Brain pericyte (primary cell): ENCODE measurements at places on chromosomes 6 and 20.

DNA sequence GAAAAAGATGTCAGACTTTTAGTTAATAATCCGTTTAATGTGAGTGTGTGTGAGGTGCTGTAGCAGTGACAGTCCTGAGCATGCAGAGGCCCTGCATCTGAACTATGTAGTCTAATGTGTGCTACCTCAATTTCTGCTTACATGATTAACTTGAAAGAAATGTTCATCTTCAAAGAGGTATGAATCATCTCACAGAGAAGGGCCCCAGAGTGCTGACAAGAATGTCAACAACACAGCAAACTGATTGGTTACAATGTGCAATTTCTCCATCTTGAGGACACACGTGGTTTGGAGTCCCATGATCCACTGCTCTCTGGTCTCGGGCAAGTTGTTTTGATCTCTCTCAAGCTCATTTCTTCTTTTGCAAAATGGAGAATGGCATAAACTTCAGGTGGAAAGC, 61.7 kb upstream of the EMILIN3 start:
- no peak for DNase-seq

DNA sequence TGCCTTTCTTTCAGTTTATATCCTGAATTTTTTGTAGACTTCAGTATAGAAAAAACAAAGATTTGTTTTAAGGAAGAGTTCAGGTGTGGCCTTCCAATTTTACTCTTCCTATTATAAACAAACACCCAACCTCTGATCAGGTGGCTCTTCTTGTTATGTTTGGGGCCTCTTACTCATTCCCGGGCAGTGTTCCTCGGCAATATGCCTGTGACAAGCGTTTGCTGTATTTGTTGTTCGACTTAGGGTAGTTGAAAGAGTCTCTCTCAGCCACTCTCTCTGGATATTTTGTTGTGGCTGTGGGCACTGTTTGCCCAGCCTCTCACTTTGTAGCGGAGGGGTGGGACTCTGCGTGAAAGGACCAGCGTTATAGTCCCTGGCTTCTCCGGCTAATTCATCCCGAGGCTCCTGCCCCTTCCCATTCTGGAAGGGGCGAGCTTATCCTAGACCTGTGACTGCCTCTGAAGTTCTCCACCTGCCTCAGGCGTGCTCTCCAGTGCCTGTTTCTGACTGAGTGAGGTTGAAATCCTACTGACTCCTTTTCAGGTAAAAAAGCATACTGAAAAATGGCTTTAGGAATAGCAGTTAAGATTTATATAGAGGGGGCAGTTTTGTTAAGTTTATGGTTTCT, 97.4 kb downstream of the PLCB4 start:
- no peak for DNase-seq

- DNase-seq: no peak
These were observed 16.3 kb downstream of the GTSF1L start for GRCh38 chr20:43710370-43711044.

DNA sequence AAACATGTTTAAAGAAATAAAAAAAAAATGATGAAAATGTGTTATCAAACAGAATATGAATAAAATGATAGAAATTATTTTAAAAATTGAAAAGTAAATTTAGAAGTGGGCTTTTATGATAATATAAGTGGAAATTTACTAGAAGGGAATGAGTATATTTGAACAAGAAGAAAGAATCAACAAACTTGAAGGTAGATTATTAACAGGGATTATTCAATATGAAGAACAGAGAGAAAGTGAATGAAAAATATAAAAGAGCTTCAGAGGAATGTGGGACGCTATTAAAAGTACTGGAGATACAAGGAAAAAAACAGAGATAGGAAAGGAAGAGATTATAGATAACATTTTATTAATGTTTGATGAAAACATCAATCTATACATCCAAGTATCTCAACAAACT, 1014.4 kb upstream of the CITED2 start:
- DNase-seq: no peak

GRCh38 chr6:3231247-3232016, 4.0 kb upstream of the TUBB2B start:
- no peak for DNase-seq

DNA sequence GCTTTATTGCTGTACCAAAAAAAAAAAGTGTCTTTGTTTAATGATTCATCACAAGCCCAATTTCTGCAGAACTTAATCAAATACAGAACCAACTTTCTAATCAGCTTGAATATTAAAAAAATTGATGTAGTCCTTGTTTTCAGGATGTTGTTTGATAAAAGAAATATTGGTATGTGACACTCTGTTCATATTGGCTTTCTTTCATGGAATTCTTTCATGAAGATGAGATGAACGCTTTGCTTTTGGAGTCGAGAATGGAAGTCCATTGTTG, 184.3 kb downstream of the ZNF217 start:
- DNase-seq: no peak

GRCh38 chr20:60167812-60168211, 209.6 kb downstream of the CDH26 start:
- DNase-seq: no peak

DNA sequence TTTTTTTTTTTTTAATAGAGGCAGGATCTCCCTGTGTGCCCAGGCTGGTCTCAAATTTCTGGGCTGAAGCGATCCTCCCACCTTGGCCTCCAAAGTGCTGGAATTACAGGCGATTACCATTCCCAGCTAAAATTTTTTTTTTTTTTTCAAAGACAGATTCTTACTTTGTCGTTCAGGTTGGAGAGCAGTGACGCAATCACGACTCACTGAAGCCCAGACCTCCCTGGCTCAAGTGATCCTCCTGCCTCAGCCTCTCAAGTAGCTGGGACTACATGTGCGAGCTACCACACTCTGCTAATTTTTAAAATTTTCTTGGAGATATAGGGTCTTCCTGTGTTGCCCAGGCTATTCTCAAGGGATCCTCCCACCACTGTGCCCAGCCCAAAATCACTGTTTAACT, 58.0 kb upstream of the MYO6 start:
- no peak for DNase-seq

GRCh38 chr6:151070631-151071051, 169.1 kb upstream of the AKAP12 start:
- DNase-seq: no peak

- DNase-seq: no peak
These were observed 20.0 kb upstream of the UBE2J1 start for GRCh38 chr6:89372506-89372901.

GRCh38 chr20:54429364-54429763, 46.0 kb upstream of the DOK5 start:
- DNase-seq: no peak

GRCh38 chr6:155259204-155259603, 4.6 kb upstream of the CLDN20 start:
- no peak for DNase-seq

DNA sequence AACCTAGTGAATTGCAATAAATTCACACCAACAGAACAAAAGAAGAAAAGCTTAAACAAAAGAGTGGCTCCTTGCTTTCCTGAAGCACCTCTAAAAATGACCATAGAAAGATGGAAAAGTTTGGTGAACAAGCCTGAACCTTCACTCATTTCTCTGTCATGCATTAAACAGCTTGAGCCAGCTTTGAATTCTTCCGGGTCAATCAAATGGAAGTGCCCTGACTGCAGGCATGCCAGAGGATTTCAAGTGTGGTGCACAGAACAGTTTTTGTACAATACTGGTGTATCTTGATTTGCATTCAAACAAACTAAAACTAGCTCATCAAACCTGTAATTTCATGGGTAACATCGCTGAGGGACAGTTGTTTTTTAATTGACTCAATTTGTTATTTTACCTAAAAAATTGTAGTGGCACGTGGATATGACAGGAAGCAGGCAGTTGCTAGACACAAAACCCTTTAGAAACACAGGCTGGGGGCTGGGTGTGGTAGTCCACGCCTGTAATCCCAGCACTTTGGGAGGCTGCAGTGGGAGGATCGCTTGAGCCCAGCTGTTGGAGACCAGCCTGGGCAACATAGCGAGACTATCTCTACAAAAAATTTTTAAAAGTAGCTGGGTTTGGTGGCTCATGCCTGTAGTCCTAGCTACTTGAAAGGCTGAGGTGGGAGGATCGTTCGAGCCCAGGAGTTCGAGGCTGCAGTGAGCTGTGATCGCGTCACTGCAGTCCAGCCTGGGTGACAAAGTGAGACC, 9.1 kb downstream of the CASS4 start:
- no peak for DNase-seq

GRCh38 chr6:167644412-167645132, 182.1 kb upstream of the AFDN start:
- no peak for DNase-seq

GRCh38 chr20:53805895-53806384, 212.3 kb upstream of the ZNF217 start:
- no peak for DNase-seq

GRCh38 chr20:60138256-60139220, 180.3 kb downstream of the CDH26 start:
- no peak for DNase-seq

DNA sequence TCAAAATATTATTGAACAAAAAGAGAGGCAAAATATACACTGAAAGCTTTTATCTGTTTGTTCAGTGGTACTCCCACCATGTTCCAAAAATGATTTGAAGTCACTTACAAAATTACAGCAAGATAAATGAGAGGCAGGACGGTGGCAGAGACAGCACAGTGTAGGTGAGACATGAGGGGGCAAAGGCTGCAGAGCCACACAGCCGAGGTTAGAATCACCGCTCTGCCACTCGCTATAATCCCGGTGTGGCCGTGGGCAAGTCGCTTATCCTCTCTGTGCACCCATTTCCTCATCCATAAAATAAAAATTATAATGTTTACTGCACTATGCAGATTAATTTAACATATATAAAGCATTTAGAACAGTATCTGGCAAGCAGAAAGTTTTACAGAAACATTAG, 140.1 kb upstream of the BEND6 start:
- no peak for DNase-seq

DNA sequence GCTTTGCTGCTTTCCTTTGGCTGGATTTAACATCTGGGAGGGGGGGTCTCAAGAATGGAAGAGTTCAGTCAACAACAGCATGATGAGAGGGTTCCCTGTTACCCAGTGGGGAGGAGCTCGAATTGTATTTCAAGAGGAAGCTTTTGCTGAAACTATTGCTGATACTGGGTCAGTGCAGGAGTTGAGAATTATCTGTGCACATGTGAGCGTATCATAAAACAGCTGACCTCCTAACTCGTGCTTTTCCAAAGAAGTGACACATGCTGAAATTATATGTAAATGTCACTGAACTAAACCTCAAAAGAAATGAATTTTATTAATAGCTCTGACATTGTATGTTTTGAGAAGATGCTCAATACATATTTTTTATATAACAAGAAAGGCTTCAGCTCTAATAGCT, 96.3 kb downstream of the PHF3 start:
- no peak for DNase-seq

DNA sequence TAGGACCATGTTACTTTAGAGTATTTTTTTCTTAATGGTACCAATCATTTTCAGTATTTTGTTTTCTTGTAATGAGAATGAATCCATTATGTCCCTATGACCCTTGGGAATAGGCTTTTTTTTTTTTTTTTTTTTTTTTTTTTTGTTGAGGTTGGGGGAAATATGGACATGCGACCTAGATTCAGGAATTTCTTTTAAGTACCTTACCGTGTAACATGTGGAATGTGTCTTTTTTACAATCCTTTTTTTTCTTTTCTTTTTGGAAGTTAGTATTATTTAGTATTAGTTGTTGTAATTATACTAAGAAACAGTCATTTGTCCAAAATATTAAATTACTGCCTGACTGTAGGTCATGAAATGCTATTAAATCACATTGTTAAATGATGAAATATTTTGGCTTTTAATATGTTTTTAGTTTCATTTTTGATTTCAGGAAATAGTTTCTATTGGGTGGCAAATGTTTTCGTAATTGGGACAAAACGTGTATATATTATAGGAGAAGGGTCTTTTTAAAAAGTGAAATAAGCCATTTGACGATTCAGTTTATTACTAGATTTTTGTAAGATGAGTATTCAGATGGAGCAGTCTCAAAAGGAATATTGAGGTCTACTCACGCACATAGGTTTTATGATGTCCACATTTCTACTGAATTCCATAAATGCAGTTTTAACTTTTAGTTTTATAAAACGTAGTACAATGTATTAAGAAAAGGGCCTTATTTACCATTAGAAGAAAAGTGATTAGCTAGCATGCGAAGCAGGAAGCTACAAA, 4.9 kb downstream of the ARID1B start:
- DNase-seq: no peak

- DNase-seq: no peak
These were observed 130.4 kb upstream of the LRFN2 start for GRCh38 chr6:40717411-40718057.

DNA sequence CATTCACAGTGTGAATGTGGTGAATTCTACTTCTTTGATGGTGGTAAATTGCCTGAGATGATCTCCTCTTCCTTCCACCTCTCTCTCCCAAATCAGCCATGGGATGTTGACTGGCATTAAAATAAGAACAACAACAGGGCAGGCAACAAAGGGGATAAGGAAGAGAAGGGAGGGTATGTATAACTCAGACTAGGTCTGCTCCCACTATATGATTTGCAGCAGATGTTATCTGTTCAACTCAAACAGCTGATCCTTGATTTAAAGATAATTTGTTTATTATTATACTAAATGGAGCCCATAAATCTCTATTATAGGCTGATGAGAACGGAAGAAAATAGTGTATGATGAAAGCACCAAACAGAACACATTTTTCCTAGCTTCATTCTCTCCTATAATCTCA, 262.0 kb downstream of the BTBD3 start:
- no peak for DNase-seq

DNA sequence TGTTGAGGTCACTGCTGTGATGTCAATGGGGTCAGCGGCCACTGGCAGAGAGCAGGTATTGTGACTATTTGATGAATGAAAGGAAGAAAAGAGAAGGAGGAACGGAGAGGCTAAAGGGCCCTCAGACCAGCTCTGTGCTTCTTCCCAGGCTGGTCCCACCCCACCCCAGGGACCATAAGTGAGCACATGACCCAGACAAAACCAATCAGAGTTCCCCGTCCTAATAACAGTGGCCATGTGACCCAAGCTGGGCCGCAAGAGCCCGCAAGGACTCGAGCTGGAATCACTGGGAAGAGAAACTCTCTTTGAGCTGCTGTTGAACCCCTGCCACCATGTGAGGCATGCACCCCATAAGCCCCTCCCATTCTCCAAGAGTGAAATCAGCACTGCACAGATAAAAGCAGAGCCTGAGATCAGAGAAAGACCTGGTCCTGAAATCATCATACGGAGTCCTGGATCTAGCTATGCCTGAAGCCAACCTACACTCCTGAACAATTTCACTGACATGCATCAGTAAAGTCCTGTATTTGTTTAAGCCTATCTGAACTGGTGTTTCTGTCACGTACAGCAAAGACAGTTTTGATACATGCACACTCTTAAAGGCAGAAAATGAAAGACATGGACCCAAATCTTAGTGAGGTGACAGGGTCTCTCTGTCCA, 90.2 kb downstream of the PREX1 start:
- no peak for DNase-seq
